ENCODE measurements at places on chromosomes 3 and 15.
A peak's percentile ranks its signal among the peaks of the same experiment; 100 is the strongest.

DNA sequence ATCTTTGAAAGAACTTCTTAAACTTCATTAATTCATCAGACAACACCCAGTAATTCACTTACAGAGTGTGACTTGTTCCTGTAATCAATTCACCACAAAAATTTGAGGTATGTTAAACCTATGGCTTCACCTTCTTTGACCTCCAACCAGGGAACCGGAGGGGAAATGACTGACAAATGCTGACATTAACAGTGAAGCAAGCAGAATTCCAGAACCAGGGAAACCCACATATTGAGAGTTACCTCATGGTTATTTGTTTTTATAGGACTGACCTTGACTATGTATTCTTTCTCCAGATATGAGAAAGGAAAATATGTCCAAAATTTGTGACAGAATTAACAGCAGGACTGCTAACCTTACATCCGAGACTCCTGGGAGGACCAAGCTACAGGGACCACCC is 2.7 kb downstream of the P3H2 start:
- no peak for DNase-seq

GRCh38 chr3:157259825-157260224 is 99.9 kb upstream of the CCNL1 start:
- DNase-seq = no peak

DNA sequence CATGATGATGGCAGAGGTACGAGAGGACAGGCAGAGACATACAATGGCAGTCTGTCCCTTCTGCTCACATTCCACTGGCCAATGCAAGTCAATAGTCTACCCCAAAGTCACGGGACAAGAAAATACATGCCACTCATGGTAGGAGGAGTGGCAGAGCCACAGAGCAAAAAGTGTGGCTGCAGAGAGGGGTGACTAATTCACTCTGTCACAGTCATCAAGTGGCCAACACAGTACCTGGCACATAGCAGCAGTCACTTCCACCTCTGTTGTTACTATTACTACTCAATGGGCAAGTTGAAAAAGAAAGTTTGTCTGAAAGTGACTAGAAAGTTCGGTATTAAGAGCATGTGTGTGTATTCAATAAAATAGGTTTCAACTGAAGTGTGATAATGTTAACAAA is 91.4 kb downstream of the SMAD3 start:
- DNase-seq = no peak

DNA sequence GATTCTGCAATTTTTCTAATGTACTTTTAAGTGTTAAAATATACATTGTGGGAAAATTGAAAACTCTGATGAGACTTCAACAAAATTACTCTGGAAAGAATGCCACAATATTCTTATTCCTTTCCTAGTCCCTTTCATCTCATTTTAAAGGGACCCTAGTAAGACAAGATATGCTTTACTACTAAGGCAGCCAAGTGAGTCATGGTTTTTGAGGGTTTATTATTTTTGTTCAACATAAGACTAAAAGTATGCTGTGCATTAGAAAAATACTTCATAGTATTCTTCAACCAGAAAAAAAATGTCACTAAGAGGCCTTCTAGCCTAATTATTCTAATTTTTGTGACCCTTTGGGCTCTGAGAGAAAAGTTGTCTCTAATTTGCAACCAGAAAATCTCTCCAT is 7.4 kb downstream of the IL12A start:
- no peak for DNase-seq

GRCh38 chr15:31214158-31214863 is 112.3 kb upstream of the KLF13 start:
- no peak for DNase-seq

GRCh38 chr15:61050844-61051568 is 178.1 kb downstream of the RORA start:
- DNase-seq = no peak

DNA sequence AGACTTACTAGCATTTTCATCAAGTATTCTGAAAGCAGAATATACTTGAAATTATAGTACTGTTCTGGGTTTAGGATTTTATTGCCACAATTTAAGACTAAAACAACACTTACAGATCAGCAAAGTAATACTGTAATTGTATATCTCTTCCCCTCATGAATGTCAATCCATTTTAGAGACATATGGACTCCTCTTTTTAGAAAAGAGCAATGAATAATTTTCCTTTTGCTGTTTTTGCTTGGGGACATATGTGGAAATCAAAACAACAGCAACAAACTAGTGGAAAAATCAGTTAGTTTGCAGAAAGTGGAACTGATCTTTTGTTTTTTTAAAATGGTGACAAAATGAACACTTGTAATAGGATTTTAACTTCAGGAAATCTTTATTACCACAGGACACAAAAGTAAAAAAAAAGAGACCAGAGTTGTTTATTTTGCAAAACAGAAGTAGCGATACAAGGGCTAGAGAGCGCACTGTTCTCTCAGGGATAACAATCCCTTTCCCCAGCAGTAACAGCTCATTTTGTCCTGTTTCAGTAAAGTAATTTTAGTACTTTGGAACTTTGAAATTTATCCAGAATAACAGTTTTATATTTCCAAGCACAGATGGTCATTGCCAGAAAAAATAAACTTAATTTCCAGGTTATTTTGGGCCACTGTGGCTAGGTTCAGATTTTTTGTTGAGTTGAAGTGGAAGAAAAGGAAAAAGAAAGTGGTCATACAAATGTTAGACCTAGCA is 17.1 kb downstream of the LEKR1 start:
- DNase-seq = no peak

- no peak for DNase-seq
These were observed 61.6 kb upstream of the IQSEC1 start for GRCh38 chr3:13134879-13135206.

GRCh38 chr15:99507016-99507503 is 58.7 kb upstream of the MEF2A start:
- no peak for DNase-seq

DNA sequence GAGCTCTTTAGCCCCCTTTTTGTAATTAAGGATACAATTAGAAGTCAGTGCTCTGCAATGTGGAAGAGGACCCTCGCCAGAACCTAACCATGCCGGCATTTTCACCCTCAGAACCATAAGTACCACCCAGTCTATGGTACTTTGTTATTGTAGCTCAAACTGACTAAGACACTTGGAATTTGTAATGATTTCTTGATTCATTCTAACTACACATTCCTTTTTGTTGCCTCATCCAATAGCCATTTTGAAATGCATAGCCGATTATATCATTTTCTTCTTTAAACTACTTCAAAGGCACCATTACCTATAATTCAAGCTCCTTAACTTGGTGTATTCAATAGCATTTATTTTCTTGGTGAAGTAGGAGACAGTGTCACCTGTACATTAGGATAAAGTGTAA is 61.4 kb downstream of the GLB1 start:
- no peak for DNase-seq

DNA sequence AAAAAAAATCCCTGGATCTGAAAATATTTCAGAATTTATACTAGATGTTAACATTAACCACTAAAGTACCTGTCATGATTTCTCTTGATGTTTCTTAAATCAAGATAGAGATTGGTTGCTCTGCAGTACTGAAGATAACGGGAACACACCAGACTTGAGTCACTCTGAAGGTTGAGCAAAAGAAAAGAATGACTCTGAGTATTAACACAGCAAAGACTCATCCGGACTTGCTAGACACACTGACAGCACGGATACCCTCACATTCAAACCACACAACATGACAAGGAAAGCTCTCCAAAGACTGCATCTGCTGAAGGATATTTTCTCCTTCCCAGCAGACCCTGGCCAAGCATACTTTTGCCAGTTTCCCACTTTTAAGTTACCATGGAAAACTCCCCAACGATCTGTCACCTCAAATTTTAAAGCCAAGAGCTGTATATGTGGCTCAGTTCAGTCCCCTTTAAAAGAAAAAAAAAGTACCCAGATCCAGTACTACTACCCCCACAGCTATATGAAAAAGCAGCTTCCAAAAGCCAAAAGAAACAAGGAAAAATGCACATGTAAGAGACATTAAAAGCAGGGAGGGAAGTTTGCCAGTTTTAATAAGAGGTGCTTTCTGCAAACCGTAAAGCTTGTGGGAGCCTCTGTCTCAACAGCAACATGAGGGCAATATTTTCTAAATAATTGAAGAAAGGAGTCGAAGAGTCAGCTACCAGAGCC is 8.3 kb downstream of the EOGT start:
- peak; percentile 53 for DNase-seq

DNA sequence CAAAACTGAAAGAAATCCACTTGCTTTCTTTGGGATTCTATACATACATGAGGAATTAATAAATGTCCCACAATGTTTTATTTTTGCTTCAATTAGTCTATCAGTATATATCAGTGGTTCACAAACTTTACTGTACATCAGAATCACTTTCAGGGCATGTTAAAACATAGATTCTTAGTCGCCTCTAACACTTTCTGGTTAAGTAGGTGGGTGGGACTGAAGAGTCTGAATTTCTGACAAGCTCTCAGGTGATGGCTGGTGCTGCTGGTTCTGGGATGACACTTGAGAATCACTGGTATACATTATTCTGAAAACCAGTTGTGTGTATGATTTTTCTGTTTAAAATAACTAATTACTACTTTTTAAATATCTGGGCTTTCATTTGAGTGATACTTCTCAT is 393.3 kb downstream of the TBC1D5 start:
- no peak for DNase-seq

GRCh38 chr15:73906346-73907034 is 19.8 kb upstream of the LOXL1 start:
- no peak for DNase-seq

- no peak for DNase-seq
These were observed 18.5 kb downstream of the ZNF609 start for GRCh38 chr15:64478863-64479262.

- DNase-seq = no peak
These were observed 330.3 kb upstream of the GOLIM4 start for GRCh38 chr3:168425936-168426595.

DNA sequence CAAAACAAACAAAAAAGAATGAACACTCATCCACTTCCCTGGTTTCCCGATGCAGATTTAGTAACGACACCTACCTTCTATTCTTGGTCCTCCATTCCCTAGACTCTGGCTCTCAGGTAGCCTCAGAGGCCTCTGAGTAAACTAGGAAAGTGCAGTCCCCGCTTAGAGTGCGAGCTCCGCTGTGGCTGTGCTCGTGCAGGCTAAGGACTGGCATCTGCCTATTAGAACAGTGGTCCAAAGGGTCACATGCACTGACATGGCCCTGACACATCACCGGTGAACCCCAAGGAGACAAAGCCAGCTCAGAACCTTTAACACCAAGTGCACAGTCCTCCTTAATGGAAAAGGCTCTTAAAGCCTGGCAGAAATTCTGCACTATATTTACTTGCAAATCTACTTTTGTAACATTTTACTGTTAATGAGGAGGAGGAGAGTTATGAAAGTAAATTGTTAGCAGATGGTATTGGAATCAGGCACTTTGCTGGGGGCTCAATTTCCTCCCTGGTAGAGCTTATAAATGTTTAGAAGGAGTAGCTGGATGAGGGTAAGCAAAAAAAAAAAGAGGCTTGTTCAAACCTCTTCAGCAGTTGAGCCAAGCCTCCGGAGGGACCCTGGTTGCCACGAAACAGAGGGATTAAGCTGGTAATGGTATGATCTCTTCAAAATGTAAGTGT is 31.1 kb downstream of the VGLL4 start:
- no peak for DNase-seq

DNA sequence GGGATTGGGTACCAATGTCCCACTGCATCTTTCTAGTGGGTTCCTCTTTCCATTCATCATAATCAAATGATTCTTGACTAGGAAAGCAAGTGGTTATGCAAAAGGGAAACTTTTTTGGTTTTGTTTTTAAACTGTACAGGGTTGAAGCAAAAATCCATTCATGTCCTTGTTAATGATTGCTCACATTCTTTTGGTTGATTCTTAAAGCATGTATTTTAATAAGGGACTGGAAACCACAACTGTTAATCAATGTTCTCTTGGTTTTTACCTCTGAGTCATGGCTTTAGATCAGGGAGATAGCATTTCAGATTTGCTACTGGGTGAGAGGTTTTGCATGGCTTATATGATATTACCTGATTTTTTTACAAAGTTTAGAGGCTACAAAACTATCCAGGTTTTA is 371.7 kb upstream of the RGMA start:
- no peak for DNase-seq

- no peak for DNase-seq
These were observed at the start of gene LSMEM2 for GRCh38 chr3:50278880-50279224. Gene LSMEM2 (plus strand): TSS chr3:50279087. CDS start chr3:50279114, 27 bp downstream.

DNA sequence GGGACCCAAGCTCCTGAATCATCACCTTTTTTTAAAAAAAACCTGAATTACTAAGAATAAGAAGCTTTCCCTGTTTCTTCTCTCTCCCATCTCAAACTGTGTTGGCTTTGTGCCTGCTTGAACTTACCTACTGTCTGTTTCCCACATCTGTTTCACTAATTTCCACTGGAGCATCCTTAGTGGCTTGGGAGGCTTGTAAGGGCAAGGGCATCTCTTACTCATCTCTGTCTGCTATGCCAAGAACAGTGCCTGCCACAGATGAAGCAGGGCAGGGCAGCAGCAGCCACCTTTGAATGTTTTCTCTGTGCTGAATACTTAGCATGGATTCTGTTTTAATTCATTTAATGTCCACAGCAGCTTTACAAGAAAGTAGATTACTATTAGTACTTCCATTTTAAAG is 42.3 kb downstream of the SNRK start:
- DNase-seq = no peak

GRCh38 chr15:39587731-39588530 is 7.1 kb downstream of the THBS1 start:
- DNase-seq = no peak

DNA sequence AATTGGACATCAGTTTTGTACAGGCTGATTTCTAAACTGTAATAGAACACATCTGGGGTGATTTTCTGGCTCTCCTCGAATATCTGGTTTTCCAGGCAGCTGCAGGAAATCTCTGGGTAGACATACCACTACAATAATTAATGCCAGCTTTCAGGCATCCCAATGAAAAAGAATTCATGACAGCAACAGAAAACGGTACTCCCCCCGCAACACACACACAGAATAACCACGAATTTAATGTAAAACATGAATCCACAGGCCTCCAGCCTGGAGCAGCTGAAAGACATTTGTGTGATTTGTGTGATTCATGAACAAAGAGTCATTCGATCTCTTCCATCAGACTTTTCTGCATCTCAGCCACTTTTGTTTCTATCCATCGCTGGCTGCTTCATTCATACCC is 262.2 kb downstream of the MAGI1 start:
- no peak for DNase-seq

- DNase-seq = no peak
These were observed 50.3 kb downstream of the TGFBR2 start for GRCh38 chr3:30656624-30657141.

- peak; percentile 35 for DNase-seq
These were observed 25.8 kb upstream of the RPL39L start for GRCh38 chr3:187165144-187165543.

DNA sequence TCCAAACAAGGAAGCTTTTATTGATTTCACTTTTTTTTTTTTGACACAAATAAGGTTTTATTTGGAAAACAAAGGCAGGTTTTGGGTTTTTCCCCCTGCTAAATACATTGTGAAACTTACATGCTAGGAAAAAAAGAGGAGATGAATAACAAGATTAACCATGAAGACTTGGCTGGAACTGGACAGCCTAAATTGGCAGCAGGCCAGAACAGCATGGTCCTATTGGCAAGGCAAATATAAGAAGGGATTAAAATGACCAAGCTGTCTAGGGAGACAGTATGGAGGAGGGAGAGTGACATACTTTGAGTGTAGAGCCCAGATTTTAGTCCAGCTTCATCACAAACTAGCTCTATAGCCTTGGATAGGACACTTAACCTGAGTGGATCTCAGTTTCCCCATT is 63.9 kb upstream of the BBX start:
- DNase-seq = no peak

GRCh38 chr3:196837819-196838420 is 29.8 kb upstream of the SENP5 start:
- DNase-seq = no peak
